GOT3 (cell line): ENCODE measurements at places on chromosomes 16 and 17.
A peak's percentile ranks its signal among the peaks of the same experiment; 100 is the strongest.

DNA sequence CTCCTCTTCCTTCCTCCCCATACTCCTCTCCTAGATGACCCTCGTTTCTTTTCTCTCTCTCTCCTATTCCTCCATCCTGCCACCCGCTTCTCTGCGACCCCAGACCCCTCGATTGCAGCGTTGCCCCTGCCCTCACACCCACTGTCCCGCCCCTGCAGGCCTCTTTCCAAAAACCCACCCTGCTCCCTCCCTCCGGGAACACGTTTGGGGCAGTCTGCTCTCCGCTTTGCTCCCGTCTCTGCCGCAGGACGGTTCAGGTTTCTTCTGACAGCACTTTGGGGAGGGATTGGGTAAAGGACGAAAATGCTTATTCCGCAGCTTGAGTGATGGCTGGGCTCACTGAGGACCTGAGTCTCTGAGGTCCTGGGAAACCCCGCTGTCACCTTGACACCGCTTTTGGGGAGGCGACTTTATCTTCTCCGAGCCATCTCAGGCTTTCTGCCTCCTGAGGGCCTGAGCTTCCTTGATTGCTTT lies 690 bp downstream of the NDE1 start:
- DNase-seq = no peak

DNA sequence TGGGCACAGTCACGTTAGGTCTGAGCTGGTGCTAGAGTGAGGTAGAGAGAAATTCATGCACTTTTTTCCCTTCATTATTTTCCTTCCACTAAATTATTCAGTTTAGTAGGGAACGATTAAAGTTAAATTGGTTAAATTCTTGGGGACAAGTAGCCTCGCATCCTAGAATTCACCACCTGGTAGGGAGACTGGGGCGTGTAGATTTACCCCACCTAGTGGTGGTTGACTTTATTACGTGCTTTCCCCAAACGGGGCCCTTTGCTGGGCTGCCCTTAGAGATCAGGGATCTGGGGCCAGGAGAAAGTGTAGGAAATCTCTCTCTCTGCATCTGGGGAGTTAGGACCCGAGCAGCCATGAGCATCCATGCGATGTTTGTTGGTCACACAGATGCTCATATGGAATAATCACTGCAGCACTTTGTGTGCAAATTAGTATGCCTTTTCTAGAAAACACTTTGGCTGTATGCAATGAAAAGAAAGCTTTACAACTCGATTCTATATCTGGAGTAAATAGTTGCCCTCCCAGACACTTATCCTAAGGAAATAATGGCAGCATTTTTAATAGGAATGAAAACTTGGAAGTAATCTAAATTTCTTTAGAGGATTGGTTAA lies 107.0 kb downstream of the PLCG2 start:
- DNase-seq = no peak

GRCh38 chr16:35365675-35366074 lies 1906.3 kb downstream of the TP53TG3F start:
- no peak for DNase-seq

DNA sequence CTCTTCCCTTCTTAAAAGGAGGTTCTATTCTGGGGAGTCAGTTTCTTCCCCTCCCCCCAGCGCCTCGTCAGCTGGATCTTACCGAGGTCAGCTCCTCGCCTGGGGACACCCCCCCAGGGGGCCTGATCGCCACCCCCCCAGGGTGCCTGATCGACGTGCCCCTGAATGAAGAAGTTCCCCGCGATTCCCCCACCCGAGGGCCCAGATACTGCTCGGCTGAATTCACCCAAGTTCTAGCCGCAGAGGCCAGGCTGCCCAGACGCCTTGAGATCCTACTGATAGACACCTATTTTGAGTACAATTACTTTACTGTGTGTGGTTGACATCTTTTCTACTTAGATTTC lies 1.4 kb downstream of the RAB11FIP3 start:
- no peak for DNase-seq

- DNase-seq = no peak
Observed at GRCh38 chr17:77544347-77545110, 403.8 kb downstream of the SEC14L1 start.

GRCh38 chr17:81648013-81648706 lies 8.2 kb downstream of the PDE6G start:
- no peak for DNase-seq

DNA sequence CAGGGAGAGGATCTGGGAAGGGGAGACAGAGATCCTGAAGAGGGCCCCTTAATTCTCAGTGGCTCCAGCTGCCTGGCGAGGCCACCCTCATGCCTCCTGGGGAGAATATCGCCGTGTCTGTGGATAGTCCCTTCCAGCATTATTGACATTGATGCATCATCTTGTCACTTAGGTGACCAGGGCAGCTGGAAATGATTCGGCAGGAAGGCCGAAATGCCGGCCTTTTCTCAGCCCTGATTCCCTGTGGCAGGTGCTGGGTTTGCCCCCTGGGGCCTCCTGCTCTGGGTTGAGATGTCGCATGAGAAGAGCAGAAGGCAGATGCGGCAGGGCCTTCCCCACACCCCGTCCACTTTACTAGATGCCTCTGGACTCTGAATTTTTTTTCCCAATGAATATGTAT lies 89.5 kb downstream of the RAP1GAP2 start:
- no peak for DNase-seq

- DNase-seq = no peak
Observed at GRCh38 chr17:1683459-1683858, 1.2 kb downstream of the PRPF8 start.

DNA sequence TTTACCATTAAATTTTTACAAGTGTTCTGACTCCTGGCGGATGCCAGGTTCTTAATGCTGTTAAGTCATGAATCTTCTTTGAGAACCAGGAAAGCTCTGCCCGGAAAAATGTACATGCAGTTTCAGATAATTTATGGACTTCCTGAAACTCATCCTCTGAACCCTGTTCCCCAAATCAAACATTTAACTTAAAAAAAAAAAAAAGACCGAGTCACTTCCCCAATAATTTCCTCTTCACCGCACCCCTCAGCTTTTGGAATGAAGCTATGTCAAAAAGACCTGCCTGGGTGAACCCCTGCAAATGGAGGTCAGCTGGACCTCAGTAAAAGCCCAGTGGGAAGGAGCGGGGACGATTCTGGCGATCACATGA lies 15.0 kb downstream of the ZNF232 start:
- no peak for DNase-seq

- no peak for DNase-seq
Observed at GRCh38 chr17:17554266-17554665, 37.2 kb downstream of the PEMT start.

DNA sequence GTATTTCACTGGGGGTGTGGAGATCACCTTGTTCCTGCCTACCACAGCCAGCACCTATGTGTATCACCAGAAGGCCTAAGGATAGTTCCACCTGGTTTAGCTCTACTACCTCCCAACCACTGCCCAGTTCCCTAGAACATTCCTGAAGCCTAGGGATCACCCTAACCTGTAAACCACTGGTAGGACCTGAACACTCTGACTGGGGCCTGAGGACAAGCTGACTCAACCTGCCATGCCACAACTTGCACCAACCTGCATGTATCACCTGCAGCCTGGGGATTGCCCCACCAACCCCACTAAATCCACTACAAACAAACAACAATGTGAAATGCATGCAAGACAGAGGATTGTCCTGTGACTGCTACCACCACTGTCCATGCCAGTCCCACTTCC lies 128.1 kb downstream of the KIF2B start:
- no peak for DNase-seq

DNA sequence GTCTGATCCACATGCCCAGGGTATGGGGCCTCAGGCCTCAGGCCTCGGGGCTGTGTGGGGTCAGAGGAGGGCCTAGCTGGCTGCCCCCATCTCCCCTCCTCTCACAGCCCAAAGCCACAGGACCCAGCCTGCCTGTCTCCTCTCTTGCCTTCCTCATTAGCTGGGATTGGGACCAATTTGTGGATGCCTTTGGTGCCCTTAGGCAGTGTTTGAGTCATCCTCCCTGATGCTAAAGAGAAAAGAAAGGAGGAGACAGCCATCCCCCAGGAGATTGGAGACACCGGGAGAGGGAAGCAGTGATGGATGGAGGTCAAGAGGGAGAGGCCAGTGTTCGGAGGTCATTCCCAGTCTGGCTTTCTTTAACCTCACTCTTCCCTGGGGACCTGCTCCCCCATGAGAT lies 23.3 kb upstream of the NOG start:
- DNase-seq = no peak

GRCh38 chr17:81035521-81036196 lies 708 bp downstream of the BAIAP2 start:
- no peak for DNase-seq

DNA sequence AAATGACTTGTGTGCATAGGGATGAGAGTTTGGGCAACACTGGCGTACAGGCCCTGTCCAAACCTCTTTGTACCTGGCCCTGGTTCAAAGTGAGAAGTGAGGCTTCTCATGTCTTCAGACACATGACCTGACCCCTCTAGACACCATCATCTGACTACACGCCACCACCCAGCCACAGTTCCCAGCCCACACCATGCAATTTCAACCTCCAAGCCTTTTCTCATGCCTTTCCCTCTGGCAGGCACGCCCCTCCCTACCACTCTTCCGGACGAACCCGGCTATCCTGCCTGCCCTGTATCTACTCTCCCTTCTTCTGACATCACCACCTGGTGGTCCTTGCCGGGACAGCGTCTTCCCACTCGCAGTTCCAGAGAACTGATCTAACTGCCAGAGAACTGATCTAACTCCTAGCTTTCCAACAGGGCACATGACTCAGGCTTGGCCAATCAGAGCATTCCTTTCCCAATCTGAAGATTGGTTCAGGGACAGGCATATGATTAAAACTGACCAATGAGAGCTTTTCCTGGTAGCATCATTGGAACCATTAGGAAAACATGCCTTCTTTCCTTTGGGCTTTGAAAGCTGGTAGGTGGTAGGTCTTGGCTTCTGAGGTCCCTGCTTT lies 27.1 kb upstream of the IL21R start:
- DNase-seq = peak; percentile 24

- no peak for DNase-seq
Observed at GRCh38 chr16:88923926-88924833, 52.8 kb downstream of the CBFA2T3 start.

GRCh38 chr16:28192806-28193529 lies 18.8 kb downstream of the XPO6 start:
- DNase-seq = no peak

GRCh38 chr16:70418274-70418992 lies 20.5 kb downstream of the ST3GAL2 start:
- no peak for DNase-seq

DNA sequence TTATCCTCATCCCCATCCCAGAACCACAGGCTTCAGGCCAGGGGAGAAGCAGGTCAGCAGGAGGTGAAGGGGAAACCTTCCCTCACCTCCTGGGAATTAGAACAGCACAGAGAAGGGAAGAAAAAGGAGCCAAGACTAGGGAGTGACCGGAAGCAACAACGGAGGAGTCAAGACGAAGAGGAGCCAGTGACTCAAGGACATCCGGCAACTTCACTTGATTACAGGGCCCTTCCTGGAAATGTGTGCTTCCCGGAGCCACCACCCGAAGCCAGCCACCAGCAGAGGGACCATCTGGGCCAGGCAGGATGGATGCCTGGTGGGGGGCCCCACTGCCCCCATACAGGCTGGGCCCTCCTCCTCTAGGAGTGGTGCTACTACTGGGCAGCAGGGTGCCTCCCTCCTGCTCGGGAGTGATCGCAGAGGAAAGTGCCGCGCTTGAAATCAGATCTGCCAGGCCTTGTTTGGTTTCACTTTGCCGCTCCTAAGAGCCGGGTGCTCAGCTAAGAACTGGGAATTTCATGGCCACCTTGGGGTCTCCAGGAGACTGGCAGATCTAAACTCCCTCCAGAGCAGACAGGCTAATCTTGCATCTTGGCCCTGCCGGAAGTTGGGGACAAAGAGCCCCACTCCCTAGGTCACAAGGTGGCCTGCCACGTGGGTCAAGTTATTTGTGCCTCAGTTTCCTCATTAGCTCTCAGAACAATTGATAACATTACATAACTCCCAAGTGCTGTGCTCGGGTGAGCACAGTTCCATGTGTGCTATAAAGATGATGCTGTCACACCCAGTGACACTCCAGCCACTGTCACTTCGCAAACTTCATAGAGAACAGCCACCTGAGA lies 6.6 kb downstream of the CDC42EP4 start:
- no peak for DNase-seq

DNA sequence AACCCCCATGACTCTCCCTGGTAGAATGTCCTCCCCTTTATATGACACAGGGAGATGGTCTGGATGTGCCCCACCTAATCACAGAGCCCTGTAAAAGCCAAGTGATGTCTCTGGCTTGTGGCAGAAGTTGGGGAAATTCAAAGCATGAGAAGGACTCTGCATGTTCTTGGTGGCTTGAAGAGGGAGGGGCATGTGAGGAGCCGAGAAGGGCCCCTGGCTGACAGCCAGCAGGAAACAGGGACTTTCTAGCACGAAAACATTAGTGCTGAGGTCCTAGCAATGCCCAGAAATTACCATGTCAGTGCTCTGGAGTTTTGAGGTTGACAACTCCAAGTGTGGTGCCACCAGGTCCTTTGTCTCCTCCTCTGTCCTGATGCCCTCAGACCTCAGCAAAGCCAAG lies 75.9 kb downstream of the USP22 start:
- DNase-seq = no peak
